ENCODE measurements at places on chromosomes 7 and 10.

GRCh38 chr7:159142730-159143129, 1.9 kb downstream of the VIPR2 start:
- H3K36me3 ChIP-seq = no peaks in the 10 kb centered on the region
- H3K27ac ChIP-seq = no peak overlapping the region
- H3K4me3 ChIP-seq = no peak overlapping the region
- H3K27me3 ChIP-seq = peaks cover 27% of the 10 kb centered on the region
- DNase-seq = no peak

DNA sequence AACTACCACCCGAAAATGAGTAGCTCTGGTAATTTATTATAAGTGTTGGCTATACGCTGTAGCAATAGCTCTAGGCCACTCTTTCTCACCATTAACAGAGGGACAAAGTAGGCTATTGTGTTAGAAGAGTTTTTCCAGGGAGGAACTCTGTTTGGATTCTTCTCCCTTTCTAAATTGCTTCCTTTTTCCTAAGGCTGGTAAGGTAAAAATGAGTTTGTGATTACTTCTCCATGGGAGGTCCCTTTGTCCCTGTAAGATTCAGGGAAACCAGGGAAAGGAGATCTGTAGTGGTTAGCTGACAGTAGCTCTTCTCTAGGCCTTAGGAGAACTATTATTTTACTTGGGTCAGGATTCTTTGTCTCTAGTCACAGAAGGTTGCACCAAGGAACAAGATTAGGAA, 23.2 kb upstream of the SEMA3E start:
- no peak for DNase-seq
- H3K4me1 ChIP-seq = no peaks in the 10 kb centered on the region
- no peaks in the 10 kb centered on the region for H3K36me3 ChIP-seq
- no peak overlapping the region for H3K4me3 ChIP-seq

GRCh38 chr7:2217716-2218443, 14.9 kb downstream of the MAD1L1 start:
- H3K36me3 ChIP-seq = peaks cover 20% of the 10 kb centered on the region
- no peak overlapping the region for H3K27ac ChIP-seq
- H3K4me1 ChIP-seq = peaks cover 4% of the 10 kb centered on the region
- no peak overlapping the region for H3K4me3 ChIP-seq

DNA sequence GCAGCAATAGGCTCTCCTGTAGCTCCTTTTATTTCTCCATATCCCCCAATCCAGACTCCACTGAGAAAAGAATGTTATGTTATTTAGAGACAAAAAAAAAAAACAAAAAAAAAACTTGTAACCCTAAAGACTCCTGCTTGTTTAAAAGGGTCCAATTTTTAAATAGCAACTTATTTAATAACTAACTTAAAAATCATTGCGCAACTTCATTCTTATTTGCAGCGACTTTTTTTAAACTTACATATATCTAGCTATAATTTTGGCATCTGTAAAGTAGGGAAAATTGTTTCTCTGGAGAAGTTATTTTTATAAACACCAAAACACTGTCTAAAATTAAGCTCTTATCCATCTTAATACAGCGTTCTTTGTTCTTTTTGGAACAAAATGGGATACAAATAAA, 59.0 kb upstream of the ZC3HAV1 start:
- H3K27ac ChIP-seq = no peak overlapping the region
- DNase-seq = no peak
- H3K27me3 ChIP-seq = no peaks in the 10 kb centered on the region
- no peak overlapping the region for H3K4me3 ChIP-seq
- H3K36me3 ChIP-seq = peaks cover 2% of the 10 kb centered on the region

- H3K36me3 ChIP-seq = no peaks in the 10 kb centered on the region
- H3K4me1 ChIP-seq = peaks cover 3% of the 10 kb centered on the region
- no peak overlapping the region for H3K4me3 ChIP-seq
- peaks cover 31% of the 10 kb centered on the region for H3K27me3 ChIP-seq
- DNase-seq = no peak
- H3K27ac ChIP-seq = no peak overlapping the region
These were observed 1.8 kb upstream of the PTPRZ1 start for GRCh38 chr7:121871188-121871587.

DNA sequence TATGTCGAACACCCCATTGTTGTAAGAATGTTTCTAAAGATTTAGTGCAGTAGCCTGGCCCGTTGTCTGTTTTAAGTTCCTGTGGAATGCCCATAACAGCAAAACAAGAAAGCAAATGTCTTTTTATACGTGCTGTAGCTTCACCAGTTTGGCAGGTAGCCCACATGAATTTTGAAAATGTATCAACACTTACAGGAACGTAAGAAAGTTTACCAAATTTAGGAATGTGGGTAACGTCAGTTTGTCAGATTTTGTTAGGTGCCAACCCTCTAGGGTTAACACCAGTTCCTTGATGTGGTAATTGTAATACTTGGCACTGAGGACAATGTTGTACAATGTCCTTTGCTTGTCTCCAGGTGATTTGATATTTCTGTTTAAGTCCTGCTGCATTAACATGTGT, 3.2 kb upstream of the GIMAP4 start:
- peak overlapping the region; percentile 55 for H3K4me3 ChIP-seq
- no peaks in the 10 kb centered on the region for H3K27me3 ChIP-seq
- peaks cover 66% of the 10 kb centered on the region for H3K4me1 ChIP-seq
- DNase-seq = no peak

- DNase-seq = no peak
- no peak overlapping the region for H3K4me3 ChIP-seq
These were observed 11.0 kb downstream of the MAPK8 start for GRCh38 chr10:48317321-48317990.

GRCh38 chr7:50729962-50730361, 52.7 kb downstream of the GRB10 start:
- H3K4me3 ChIP-seq = no peak overlapping the region
- H3K27ac ChIP-seq = no peak overlapping the region
- no peaks in the 10 kb centered on the region for H3K27me3 ChIP-seq
- peaks cover 3% of the 10 kb centered on the region for H3K4me1 ChIP-seq

DNA sequence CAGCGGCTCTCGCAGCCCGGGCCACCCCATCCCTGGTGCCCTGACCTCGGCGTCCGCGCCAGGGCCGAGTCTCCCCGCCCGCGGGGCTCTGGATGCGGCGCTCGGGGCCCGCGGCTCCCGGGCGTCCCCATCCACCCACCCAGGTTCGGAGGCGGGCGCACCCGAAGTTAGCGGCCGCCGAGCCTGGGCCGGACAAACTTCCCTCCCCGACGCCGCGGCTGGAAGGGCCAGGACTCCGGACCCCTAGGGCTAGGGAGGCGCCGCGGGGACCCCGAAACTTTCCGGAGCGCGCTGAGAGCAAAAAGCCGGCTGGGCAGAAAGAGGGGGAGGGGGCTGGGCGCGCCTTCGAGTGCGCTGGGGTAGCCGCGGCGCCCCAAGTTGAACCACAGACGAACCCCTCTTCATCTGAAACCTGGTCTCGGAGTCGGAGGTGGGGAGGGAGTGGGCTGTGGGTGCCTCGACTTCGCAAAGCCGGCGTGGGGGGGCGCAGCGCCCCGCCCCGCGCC, 3.7 kb upstream of the ELFN1 start:
- DNase-seq = no peak
- H3K4me3 ChIP-seq = no peak overlapping the region
- H3K36me3 ChIP-seq = no peaks in the 10 kb centered on the region
- H3K27me3 ChIP-seq = peaks cover 40% of the 10 kb centered on the region
- peaks cover 5% of the 10 kb centered on the region for H3K4me1 ChIP-seq

DNA sequence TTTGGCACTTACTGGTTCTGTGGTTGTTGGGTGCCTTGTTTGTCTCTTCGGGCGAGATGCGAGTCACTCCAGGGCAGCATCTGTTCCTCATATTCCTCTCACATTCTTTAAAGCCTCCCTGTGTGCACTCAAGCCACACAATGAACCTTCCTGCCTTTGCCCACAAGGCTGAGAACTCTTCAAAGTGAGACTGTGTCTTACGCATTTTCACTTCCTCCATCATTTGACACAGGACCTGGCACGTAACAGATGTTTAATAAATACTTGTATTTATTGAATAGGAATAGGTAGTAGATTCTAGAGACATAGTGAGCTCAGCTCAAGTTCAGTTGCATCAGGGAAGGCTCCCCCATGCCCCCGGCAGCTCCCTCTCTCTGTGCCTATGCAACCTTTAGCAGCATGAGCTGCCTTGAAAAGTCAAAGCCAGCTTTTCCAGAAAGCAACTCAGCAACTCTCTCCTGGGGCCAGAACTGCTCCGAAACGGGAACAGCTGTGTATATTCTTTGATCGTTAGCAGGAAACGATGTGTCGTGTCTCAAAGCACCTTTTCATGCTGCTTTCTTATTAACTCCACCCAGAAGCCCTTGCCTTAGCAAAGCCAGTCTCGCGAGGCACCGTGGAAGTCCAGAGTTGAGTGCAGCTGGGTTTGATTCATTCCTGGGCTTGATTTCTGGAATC, 97.5 kb downstream of the PFKFB3 start:
- peaks cover 43% of the 10 kb centered on the region for H3K4me1 ChIP-seq
- peak overlapping the region; percentile 88 for H3K27ac ChIP-seq
- peaks cover 15% of the 10 kb centered on the region for H3K36me3 ChIP-seq
- peak overlapping the region; percentile 52 for H3K4me3 ChIP-seq
- H3K27me3 ChIP-seq = no peaks in the 10 kb centered on the region
- DNase-seq = peak; percentile 61

GRCh38 chr7:36614959-36615358, 109.3 kb downstream of the AOAH start:
- no peak for DNase-seq
- H3K4me3 ChIP-seq = no peak overlapping the region
- peaks cover 11% of the 10 kb centered on the region for H3K4me1 ChIP-seq
- H3K27ac ChIP-seq = no peak overlapping the region
- H3K27me3 ChIP-seq = no peaks in the 10 kb centered on the region

Measured in activated CD8-positive, alpha-beta T cell treated with anti-CD3 and anti-CD28 coated beads for 36 hours (primary cell).